ENCODE measurements at places on chromosomes 1 and 21. TPM values are rescaled to one million over a fixed set of nuclear protein-coding genes. Genes with fewer than 3 reads are reported as not detected.

Gene LCE2C
- not detected for total RNA-seq

Gene NBPF20
- total RNA-seq, result 3.8 TPM

Gene KCNH1
- total RNA-seq, result not detected

Gene AMY1B
- not detected for total RNA-seq

Gene SPRR1B
- not detected for total RNA-seq
